PC-9 (cell line): ENCODE measurements at places on chromosomes 13 and 19.

DNA sequence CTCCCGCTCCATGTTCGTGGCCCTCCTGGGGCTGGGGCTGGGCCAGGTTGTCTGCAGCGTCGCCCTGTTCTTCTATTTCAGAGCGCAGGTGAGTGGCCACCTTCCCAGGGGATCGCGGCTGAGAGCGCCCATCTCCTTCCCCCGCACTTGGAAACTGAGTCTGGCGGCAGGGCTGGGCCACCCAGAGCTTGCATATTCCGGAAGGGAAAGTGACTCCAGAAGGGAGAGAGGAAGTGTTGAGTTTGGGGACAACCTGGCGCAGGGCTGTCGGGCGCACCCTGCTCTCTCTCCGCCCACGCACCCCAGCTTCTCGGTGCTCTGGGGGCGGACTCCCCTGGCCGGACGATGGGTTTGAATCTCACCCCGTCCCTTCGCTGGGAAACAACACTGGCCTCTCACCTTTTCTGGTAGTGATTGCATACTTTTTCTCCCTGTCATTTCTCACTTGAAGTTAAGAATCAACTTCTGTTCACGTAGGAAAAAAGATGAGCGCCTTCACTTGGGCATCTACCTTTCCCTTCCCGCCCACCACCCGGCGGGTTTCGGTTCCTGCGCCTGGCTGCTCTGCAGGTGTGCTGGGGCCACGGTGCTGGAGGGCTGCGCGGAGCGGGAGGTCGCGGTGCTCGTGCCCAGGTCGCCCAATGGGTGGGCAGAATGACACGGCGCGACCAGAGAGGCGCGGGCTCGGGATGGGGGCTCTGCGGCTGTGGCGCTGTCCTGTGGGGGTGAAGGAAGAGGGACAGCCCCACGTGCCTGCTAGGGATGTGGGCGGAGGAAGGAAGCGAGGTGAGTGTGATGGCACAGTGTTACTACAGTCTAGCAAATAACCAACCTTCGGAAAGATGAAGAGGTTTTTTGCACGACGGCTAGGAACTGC is 721 bp downstream of the TNFSF11 start:
- DNase-seq: peak; percentile 3

DNA sequence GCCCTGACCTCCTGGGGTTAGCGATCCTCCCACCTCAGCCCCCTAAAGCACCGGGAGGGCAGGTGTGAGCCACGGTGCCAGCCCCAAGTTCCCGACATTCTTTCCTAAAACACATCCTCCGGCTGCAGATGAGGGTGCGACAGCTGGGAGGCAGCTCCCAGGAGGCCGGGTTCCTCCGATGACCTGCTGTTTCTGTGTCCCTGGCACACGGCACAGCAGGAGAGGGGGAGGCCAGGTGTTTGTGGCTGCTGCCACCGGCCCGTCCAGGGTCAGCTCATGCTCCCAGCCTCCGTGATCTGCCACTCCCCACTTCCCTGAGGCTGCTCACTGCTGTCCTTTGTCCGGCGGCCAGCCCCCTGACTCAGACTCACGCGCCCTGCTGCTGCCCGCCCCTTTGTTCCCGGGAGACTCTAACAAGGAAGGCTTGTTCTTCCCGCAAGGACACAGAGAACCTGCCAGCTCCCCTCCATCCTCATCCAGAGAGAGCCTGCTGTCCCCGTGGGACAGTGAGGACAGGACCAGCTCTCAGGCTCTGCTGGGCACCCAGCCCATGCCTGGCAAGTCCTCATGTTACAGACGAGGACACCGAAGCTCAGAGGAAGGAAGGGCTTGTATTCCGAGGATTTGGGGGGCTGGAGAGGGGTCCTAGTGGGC is 10.6 kb upstream of the MADCAM1 start:
- DNase-seq: peak; percentile 60

DNA sequence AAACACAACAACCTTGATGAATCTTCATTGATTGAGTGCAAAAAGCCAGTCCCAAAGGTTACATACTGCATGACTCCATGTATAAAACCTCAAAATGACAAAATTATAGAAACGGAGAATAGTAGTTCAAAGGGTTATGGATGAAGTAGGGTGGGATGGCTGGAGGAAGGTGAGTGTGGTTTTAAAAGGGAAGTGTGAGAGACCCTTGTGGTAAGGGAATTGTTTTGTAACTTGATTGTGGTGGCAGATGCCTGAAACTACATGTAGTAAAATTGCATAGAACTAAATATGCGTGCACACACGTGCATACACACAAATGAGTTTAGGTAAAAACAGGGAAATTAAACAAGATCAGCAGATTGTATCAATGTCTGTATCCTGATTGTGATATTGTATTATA is 340.7 kb downstream of the MTUS2 start:
- no peak for DNase-seq

DNA sequence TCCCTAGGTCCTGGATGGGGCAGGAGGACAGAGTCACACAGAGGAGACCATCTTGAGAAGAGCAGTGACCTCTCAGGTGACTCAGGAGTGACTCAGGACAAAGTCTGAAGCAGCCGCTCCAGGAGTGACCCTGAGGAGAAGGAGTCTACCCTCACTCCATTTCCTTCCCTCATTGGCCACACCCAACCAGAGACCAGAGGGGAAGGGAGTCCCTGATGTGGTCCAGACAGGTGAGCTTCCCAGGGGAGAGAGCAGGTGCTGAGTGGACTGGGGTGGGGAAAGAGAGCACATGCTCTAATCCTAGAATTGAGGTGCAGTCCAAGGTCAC is 75.5 kb upstream of the MEDAG start:
- DNase-seq: peak; percentile 30

GRCh38 chr13:45628094-45628493 is 12.6 kb upstream of the ERICH6B start:
- no peak for DNase-seq

- DNase-seq: no peak
Measured at GRCh38 chr13:20825477-20825875, 51.7 kb upstream of the EEF1AKMT1 start.

GRCh38 chr19:33684538-33685232 is 62.9 kb downstream of the CHST8 start:
- no peak for DNase-seq

- DNase-seq: no peak
Measured at GRCh38 chr13:74819549-74819948, 662.4 kb downstream of the TBC1D4 start.

DNA sequence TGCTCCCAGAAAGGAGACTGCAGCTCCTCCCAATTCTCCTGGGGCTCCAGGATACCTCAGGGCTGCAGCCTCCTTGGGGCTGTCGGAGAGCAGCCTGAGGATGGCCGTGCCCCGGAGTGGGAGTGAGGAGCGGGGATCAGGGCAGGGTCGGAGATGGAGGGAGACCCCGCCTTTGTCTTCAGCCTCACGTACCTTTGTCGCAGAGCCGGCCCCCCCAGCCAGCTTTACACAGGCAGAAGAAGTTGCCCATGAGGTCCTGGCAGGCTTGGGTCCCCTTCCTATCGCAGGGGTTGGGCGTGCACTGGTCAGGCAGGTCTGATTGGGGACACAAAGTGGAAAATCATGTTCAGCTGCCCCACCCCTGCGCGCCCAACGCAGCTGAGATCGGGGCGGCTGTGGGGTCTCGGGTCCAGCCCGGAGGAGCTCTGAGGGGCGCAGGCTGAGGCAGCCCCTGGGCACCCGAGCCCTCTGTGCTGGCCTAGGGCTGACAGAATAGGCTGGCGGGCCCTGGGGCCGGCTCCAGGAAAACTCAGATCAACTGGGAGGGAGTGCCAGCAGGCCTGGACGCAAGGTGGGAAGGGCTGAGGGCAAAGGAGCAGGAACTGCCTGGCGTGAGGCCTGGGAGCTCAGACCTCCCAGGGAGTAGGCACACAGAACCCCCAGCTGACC is 24.2 kb downstream of the GAS6 start:
- no peak for DNase-seq

DNA sequence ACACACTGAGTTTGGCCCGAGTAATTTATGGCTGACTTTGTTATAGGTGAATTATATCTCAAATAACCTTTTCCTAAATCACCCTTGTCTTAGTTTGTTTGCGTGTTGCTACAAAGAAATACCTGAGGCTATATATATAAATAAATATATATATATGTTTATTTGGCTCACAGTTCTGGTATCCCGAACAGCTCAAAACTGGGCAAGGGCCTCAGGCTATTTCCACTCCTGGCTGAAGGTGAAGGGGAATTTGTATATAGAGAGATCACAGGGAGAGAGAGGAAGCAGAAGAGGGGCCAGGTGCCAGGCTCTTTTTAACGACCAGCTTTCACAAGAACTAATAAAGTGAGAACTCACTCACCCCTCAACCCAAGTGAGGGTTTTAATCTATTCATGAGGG is 159.9 kb upstream of the STARD13 start:
- DNase-seq: no peak

GRCh38 chr13:111503905-111504695 is 183.7 kb downstream of the TEX29 start:
- DNase-seq: no peak

DNA sequence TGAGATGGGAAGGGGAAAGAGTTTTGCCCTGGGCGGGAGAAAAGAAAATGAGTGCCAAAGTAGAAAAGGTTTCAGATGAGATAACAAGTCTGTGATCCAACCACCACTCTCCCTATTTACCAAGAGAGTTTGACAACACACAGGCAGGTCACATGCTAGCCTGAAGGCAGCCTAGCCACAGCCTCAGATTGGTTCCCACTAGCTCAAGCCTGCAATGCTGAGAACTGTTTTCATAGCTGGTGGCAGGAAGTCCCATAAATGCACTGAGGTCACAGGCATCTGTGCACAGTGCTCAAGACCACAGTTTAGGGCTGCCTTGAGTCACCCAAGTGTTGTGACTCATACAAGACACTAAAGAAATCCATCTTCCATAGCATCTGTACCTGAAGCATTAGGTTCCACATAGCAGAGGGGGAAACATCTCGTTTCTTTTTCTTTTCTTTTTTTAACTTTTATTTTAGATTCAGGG is 18.5 kb upstream of the POP4 start:
- no peak for DNase-seq

DNA sequence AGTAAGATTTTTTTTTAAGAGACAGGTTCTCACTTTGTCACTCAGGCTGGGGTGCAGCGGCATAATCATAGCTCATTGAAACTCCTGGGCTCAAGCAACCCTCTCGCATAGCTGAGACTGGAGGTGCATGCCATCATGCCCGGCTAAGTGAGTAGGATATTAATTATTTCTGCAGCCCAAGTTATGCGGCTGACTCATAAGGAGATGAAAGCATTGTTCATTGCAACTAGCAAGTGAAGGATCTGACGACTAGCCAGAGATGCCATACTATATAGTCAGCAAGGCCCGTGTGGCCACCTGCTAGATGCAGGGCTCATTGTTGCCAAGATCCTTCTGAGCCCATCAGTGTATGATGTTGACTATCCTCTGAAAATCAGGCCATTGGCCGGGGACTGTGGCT is 45.2 kb downstream of the ABCC4 start:
- DNase-seq: peak; percentile 100

GRCh38 chr13:52004511-52005170 is 6.6 kb downstream of the ATP7B start:
- no peak for DNase-seq

DNA sequence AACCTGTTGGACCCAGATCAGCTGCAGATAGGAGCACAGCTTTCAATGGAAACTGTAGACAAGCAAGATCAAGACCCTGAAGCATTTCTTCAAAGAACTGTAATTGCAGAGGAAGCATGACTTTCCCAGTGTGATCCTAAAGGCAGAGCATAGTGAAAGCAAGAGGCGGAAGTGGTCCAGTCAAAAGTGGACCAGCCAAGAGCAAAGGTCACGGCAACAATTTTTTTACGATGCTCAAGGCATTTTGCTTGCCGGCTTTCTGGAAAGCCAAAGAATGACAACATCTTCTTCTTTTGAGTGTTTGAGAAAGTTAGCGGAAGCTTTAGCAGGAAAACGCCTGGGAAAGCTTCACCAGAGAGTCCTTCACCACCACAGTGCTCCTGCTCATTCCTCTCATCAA is 111.6 kb downstream of the RNF17 start:
- no peak for DNase-seq

- DNase-seq: no peak
Measured at GRCh38 chr19:30923621-30924020, 425.6 kb downstream of the TSHZ3 start.

- DNase-seq: no peak
Measured at GRCh38 chr19:40726279-40726678, 9.4 kb downstream of the ITPKC start.

DNA sequence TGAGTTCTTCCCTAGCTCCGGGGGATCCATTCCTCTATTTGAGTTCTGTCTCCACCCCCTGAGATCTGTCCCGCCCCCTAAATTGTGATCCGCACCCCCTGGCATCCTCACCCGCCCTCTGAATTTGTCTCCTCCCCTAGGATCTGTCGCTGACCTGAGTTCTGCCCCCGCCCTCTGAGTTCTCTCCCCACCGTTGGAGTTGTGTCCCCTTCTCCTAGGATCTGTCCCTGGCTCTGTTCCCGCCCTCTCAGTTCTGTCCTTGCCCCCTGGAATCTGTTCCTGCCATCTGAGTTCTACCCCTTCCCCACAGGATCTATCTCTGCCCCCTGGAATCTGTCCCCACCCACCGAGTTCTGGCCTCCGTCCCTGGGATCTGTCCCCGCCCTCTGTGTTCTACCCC is 1.0 kb upstream of the SLC17A7 start:
- DNase-seq: no peak

GRCh38 chr19:54660306-54660705 is 2.5 kb upstream of the LILRB4 start:
- no peak for DNase-seq

DNA sequence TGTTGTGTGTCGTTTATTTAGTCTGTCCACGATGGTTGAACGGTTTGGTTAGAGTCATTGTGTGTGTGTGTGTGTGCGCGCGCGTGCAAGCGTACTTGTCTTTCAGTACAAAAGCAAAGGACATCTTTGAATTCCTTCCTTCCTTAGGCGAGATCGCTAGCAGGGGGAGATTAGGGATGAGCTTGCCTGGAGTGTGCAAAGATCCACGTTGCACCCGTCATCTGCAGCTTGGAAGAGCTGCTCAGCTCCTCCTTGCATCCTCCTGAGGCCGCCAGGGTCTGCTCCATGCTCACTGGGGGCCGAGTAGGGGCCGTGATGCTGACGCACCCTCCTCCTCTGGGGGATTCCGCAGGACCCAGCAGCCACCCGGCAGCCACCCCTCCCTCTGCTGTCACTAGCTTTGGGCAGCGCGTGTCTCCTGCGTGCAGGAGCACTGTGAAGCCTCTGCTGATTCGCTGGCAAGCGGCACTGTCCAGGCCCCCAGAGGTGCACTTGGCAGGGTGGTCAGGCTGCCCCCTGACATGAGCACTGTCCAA is 137.3 kb downstream of the KDM4B start:
- DNase-seq: no peak

GRCh38 chr13:34654647-34655046 is 287.4 kb upstream of the NBEA start:
- no peak for DNase-seq
